ENCODE measurements at places on chromosomes 16 and 17. TPM values are rescaled to one million over a fixed set of nuclear protein-coding genes. Genes with fewer than 3 reads are reported as not detected.
A peak's percentile ranks its signal among the peaks of the same experiment; 100 is the strongest.

LIMD2 gene
- 0.93 TPM for total RNA-seq

CD300C gene
- not detected for total RNA-seq

C16orf96 gene
- total RNA-seq, result not detected

FASN gene
- 120 TPM for total RNA-seq

PARD6A gene
- 3.2 TPM for total RNA-seq

- DNase-seq, result peak; percentile 93
Observed at GRCh38 chr16:87201052-87201451, 116.1 kb downstream of the C16orf95 start.

- DNase-seq, result no peak
Observed at GRCh38 chr16:68826652-68827051, 16.7 kb upstream of the TANGO6 start.

DNA sequence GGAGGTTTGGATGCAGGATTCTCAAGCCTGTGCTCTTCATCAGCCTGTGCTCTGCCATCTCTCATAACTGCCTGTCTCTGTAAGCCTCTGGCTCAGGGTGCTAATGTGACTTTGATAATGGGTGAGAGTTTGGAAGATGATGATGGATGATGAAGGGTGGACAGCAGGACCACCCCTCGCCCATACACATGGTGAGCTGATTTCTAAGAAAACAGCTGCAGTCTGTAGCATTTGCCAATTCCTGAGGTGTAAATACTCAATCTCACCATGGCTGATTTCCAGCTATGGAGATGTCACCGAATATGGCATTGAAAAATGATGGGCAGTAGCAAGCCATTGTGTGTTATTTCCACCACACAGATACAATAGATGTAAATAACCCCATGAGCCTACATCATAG, 74.2 kb downstream of the ARSG start:
- DNase-seq, result no peak

DNA sequence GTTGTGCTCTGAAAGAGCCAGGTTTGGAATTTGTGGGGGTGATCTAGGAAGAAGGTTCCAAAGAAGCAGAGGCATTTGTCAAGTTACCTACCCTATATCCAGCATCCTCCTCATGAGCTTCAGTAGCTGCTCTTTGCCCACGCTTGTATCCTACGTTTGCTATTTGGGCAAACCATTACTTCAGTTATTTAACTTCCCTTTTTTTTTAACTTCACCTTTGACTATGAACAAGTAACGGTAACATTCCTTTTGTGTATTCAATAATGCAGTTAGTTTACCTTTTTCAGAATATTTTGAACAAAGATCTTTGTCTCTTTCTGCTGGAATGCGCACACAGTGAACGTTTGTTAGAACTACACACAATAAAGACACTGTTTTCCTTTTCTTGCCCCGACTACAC, 41.5 kb downstream of the CYB5B start:
- DNase-seq, result no peak

DNA sequence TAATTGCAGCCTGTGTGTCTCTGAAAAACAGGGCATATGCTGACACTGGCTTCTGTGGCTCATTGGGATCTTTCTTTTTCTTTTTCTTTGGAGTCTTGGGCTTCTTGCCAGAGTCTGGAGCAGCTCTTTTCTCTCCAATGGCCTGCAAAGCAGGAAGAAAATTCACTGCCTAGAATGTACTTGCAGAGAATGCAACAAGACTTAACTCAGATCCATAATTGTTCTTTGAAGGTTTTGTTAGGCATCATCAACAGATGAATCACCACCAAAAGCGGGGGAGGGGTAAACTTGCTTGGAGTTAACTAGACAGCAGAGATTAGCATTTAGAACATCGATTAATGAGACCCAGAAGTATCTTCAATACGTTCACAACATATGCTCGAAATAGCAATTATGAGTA, 100.9 kb downstream of the TOX3 start:
- DNase-seq, result no peak

GRCh38 chr16:13793841-13794409, 126.0 kb upstream of the ERCC4 start:
- DNase-seq, result no peak

GRCh38 chr17:37299257-37299980, 76.4 kb upstream of the C17orf78 start:
- DNase-seq, result no peak

- DNase-seq, result no peak
Observed at GRCh38 chr16:50015631-50016030, 9.4 kb upstream of the CNEP1R1 start.

GRCh38 chr17:62700964-62701705, 73.7 kb downstream of the MRC2 start:
- no peak for DNase-seq

DNA sequence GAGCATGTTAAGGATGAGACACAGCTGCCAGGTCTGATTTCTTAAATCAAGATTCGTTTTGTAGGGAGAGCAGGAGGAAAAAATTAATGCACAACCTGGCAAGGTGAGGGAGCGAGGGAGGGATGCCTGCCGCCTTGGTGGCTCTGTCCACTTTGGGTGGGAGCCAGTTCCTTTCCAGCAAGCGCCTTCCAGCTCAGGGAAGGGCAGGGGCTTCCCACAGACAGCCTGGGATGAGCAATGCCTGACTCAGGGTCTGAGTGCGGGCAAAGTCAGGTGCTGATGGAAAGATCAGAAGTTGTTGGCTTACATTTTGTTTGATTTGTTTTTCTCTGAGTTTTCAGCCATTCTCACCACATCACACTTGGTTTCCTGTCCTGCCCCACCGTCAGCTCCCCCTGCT, 220.7 kb downstream of the ENGASE start:
- no peak for DNase-seq

- no peak for DNase-seq
Observed at GRCh38 chr17:79927136-79927661, 88.0 kb upstream of the CBX4 start.

DNA sequence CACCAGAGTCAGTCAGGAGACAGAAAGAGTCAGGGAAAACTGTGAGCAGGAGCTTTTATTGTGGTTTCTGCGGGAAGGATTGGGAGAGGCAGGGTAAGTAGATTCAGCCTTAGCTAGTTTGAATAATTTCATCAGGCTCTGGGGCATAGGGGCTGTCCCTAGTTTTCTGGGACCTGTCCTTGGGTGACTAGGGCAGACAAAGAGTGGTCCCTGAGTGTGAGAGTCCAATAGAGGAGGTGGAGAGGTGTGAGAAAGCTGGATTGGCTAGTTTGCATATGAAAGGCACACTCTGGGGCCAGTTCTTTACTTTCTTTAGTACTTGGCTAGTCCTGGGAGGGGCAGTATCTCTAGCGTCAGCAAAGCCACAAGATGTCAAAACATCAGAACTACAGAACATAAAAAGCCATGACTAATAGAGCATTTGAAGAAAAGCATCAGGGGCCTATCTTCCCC, 255.6 kb downstream of the HS3ST3A1 start:
- peak; percentile 99 for DNase-seq

- no peak for DNase-seq
Observed at GRCh38 chr17:2266865-2267228, 36.7 kb downstream of the SMG6 start.

DNA sequence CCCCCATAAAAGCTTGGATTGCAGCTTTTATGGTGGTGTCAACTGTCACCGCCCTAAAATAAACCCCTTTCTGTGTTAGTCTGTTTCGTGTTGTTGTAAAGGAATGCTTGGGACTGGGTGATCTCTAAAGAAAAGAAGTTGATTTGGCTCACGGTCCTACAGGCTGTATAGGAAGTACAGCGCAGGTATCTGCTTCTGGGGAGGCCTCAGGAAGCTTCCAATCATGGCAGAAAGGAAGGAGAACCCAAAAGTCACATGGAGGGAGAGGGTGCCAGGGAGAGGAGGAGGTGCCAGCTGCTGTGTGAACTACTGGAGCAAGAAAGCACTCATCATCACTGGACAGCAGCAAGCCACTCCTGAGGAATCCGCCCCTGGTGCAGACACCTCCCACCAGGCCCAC, 5.9 kb upstream of the CACNA1H start:
- DNase-seq, result no peak

DNA sequence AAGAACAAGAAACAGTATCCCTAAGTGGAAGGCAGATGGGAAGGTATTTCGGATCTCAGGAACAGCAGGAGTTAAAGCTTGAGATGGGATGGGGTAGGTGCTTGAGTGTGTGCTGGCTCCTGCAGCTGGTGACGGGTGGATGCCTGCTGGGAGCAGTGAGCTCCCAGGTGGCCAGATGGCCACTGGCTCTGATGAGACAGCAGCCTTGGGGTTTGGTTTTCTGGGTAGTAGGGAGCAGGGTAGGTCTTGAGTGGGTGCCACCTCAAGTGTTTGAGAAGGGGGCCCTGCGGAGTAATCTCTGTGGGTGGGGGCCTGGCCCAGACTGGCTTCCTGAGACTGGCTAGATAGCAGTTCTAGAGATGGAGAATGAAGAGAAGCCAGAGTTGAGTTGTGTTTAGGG, 10.3 kb downstream of the EPN2 start:
- no peak for DNase-seq

GRCh38 chr17:33769066-33769465, 476.0 kb upstream of the ASIC2 start:
- DNase-seq, result no peak

GRCh38 chr16:86685076-86685475, 106.7 kb downstream of the FOXL1 start:
- no peak for DNase-seq

GRCh38 chr16:11248133-11248532, 7.9 kb downstream of the SOCS1 start:
- DNase-seq, result no peak

DNA sequence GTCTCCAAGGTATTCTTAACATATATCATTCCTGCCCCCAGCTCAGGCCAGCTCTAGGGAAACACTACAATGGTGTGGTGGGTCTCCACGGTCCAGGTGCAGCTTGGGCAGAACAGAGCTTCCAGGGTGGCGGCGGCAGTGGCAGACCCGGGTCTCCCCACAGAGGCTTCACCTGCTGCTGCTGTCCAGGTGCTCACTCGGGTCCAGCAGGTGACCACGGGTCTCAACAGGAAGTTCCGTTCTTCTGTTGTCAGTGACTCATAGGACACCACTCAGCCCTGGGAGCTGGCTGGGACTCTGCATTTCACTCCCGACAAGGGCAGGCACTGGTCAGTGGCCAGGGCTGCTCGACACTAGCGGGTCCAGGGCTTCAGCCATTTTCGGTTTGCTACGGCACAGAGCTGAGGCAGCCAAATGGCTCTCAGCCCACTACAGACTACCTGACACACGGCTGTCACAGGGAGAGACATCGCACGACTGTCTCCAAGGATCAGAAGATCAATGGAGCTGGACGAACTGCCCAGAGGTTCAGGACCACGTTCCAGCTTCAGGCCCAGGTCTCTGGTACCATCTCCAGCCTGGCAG, 16.7 kb downstream of the MTHFSD start:
- DNase-seq, result no peak

DNA sequence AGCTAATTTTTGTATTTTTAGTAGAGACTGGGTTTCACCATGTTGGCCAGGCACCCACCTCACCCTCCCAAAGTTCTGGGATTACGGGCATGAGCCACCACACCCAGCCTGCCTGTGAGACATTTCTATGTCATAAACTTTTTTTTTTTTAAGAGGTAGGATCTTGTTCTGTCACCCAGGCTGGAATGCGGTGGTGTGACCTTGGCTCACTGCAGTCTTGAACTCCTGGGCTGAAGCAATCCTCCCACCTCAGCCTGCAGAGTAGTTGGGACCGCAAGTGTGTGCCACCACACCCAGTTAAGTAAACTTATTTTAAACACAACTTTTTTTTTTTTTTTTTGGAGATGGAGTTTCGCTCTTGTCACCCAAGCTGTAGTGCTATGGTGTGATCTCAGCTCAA, 47.2 kb downstream of the SCNN1G start:
- DNase-seq, result peak; percentile 28

Data from MCF 10A (cell line).